ENCODE measurements at places on chromosomes 2 and 18.

DNA sequence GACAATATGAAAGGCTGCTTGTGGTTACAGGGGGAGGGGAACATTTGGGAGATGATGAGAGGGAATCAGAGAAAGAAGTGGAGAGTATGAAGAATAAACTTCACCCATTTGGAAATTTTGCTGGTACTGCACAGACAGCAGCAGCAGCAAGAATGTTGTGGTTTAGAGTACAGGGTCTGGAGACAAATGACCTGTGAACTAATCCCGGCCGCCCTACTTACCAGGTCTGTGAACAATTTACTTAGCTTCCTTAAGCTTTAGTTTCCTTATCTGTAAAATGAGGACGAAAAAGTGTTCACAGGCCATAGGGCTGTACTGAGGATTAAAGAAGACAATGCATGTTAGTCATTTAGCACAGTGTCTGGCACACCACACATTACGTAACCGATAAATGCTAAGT, 685.4 kb upstream of the CELF4 start:
- no peak for DNase-seq

GRCh38 chr18:47919916-47920315, 10.5 kb downstream of the SMAD2 start:
- no peak for DNase-seq

DNA sequence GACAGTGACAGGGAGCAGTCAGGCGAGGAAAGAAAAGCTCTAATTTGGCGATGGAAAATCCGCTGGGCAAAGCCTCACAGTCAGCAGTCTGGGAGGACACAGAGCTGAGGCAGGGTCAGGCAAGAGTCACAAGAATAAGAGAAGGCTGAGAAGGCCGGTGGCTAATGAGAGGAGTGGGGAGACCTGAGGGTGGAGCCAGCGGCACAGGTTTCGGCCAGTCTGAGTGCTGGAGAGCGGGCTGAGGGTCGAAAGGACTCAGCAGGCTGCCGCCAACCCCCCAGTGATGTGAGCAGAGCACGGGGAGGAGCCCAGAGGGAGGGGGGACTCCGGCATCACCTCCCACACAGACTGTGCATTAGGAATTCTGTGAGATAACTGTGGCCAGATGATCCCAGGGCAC, 500.6 kb upstream of the MYT1L start:
- no peak for DNase-seq

- DNase-seq: no peak
These were observed 83.1 kb downstream of the SEPTIN10 start for GRCh38 chr2:109530712-109531111.

DNA sequence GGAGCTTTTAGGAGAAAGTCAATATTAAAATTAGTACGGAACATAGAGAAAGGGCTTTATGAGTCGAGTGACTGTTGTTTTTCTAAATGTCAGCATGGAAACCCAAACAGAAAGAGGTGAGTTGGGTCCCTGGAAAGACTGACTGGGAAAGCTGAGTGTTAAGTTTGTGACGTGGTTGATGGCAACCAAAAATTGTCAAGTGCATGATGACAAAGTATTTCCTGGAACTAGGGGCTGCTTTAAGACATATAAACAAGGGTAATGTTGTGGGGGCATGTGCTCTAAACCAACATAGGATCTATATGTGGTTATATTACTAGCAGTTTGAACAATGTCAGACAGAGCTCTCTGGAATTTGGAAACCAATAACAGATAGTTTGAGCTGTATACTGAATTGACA, 50.9 kb upstream of the GPD2 start:
- DNase-seq: no peak

- no peak for DNase-seq
These were observed 7.3 kb upstream of the ATP6V1B1 start for GRCh38 chr2:70928366-70928765.
